Neural progenitor cell (in vitro differentiated cells): ENCODE measurements at places on chromosomes 12 and 14.

DNA sequence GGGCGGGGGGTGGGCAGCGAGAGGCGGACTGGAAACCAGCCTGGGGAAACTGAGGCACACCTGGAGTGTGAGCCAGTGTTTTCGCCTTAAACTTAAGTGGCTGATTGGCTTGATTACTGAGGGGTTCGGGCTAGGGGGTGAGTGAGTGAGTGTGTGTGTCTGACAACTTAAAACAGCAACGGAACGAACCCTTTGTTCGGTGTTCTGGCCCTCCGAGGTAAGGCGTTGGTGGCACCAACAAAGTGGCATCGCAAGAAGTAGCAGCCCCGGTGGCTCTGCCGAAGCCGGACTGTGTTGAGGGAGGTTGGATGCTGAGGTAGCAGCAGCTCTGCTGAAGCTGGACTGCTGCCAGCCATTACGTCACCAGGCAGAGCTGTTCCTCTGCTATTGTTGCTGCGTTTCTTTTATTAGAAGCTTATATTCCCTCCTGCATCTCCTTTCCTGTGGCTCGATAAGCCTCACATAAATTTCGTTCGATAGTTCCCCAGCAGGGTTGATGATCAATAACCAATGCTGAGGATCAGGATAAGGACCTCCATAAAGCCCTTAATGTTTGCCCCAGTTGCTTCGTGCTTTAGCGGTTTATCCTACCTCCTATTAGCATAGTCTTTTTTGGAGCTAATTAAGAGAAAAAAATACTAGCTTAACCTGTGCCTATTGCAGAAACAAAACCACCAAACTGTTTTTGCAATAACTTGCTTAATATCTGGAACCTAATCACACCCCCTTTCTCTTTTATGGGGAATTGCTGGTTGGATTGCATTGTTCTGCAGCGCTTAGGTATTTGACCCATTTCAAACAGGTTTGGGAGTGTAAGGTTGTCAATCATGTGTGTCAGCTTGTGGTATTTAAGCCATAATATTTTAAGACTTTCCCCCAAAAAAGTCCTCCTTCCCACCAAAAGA, 1.3 kb downstream of the GPR137C start:
- no peaks in the 10 kb centered on the region for H3K27me3 ChIP-seq
- peak overlapping the region; percentile 92 for H3K4me3 ChIP-seq
- peak; percentile 83 for DNase-seq
- H3K27ac ChIP-seq = no peak overlapping the region
- H3K36me3 ChIP-seq = no peaks in the 10 kb centered on the region
- peaks cover 27% of the 10 kb centered on the region for H3K4me1 ChIP-seq

DNA sequence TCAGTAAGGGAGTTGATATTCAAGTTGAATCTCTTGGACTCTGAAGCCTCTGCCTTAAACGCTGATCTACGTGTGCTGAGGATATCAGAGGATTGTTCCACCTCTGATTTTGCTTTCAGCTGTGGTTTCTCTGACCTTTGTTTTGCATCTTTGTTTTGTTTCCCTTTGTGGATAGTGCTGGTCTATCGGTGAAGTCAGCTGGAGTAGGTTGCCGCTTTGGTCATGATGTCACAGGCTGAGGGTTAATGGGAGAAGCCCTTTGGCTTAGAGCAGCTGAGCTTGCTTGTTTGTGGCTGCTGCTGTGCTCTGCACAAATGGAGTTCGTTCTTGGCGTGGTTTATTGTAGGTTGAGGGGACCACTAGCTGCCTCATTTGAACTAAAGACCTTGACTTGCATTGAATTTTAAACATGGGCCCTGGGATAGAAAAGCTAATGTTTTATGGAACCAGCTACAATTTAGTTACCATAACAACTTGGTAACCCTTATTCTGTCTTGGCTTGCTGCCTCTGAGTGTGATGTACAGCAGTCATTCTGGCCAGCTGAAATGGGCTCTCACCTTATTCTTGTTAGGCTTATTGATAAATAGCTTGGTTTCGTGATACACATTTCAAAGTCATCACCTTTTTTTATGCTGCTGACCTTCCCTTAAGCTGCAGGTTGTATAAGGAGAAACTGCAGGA, 284.5 kb upstream of the E2F7 start:
- no peak overlapping the region for H3K27ac ChIP-seq
- H3K4me1 ChIP-seq = peaks cover 4% of the 10 kb centered on the region
- DNase-seq = no peak
- no peaks in the 10 kb centered on the region for H3K36me3 ChIP-seq

GRCh38 chr14:61503167-61503801, 181.9 kb downstream of the PRKCH start:
- no peak overlapping the region for H3K27ac ChIP-seq
- peaks cover 9% of the 10 kb centered on the region for H3K4me1 ChIP-seq
- no peak overlapping the region for H3K4me3 ChIP-seq
- H3K27me3 ChIP-seq = no peaks in the 10 kb centered on the region
- H3K36me3 ChIP-seq = no peaks in the 10 kb centered on the region

GRCh38 chr12:117563706-117564105, 202.3 kb upstream of the NOS1 start:
- peaks cover 31% of the 10 kb centered on the region for H3K4me1 ChIP-seq
- no peaks in the 10 kb centered on the region for H3K36me3 ChIP-seq
- no peak overlapping the region for H3K27ac ChIP-seq
- no peaks in the 10 kb centered on the region for H3K27me3 ChIP-seq
- no peak for DNase-seq
- H3K4me3 ChIP-seq = no peak overlapping the region

GRCh38 chr12:75892731-75893408, 138.7 kb downstream of the PHLDA1 start:
- peaks cover 7% of the 10 kb centered on the region for H3K4me1 ChIP-seq
- H3K27me3 ChIP-seq = no peaks in the 10 kb centered on the region
- no peak overlapping the region for H3K27ac ChIP-seq
- no peak overlapping the region for H3K4me3 ChIP-seq
- DNase-seq = no peak

- H3K4me3 ChIP-seq = peak overlapping the region; percentile 91
- H3K4me1 ChIP-seq = peaks cover 24% of the 10 kb centered on the region
- no peaks in the 10 kb centered on the region for H3K36me3 ChIP-seq
Measured at GRCh38 chr12:32895688-32896431, 717 bp downstream of the PKP2 start.

DNA sequence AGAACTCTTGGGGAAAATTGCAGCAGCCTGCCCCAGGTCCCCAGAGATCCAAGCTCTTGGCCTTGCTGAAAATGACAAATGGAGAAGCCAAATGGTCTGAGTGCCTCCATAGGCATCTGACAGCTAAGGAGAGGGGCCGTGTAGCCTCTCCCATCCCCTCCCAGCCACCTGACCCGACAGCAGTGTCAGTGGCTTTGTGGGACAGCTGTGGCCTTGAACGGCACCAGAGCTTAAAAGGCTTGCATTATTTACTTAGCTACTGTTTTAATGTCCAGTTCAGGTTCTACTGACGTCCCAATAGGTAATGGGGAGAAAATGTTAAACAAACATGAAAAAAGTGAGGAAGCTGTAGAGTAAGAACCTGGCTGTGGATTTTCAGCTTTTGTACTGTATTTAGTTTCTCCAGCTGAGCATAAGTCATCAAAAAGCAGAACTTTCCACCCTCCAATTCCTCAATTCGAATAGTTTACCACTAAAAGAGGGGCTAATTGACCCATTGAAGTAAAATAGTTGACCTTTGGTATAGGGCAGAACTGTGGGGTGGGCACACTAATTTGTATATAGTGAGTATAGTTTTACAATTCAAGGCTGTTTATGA, 50.0 kb downstream of the FOS start:
- H3K36me3 ChIP-seq = no peaks in the 10 kb centered on the region
- H3K4me3 ChIP-seq = no peak overlapping the region
- no peaks in the 10 kb centered on the region for H3K4me1 ChIP-seq
- H3K27me3 ChIP-seq = no peaks in the 10 kb centered on the region
- no peak overlapping the region for H3K27ac ChIP-seq

DNA sequence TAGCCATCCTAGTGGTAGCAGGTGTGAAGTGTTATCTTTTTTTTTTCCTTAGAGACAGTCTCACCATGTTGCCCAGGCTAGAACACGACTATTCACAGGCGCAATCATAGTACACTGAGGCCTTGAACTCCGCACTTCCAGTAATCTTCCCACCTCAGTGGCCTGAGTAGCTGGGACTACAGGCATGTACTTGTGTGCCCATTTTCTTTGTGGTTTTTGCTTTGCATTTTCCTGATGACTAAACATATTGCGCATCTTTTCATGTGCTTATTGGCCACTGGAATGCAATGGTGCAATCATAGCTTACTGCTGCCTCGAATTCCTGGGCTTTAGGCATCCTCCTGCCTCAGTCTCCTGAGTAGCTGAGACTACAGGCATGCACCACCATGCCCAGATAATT, 33.3 kb upstream of the GCH1 start:
- no peak overlapping the region for H3K4me3 ChIP-seq
- no peak overlapping the region for H3K27ac ChIP-seq

GRCh38 chr14:34147461-34147860, 196.6 kb upstream of the EGLN3 start:
- H3K27ac ChIP-seq = no peak overlapping the region
- H3K36me3 ChIP-seq = no peaks in the 10 kb centered on the region
- H3K4me3 ChIP-seq = no peak overlapping the region
- DNase-seq = no peak

DNA sequence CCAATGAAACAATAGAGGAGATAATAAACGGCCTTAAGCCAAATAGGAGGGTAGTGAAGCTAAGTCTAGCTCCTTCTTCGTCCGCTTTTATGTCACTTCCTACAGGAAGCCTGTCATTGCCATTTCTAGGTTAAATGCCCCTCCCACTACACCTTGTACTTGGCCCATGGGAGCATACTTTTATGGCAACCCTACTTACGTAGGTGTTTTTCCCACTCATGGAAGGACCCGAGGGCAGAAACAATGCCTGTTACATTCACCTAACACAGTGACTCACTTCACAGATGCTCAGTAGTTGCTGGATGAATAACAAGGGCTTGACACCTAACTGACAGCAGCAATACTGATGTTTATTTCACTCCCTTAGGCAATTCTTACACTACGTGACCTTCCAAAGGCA, 44.5 kb downstream of the ALKBH1 start:
- no peaks in the 10 kb centered on the region for H3K36me3 ChIP-seq
- H3K4me3 ChIP-seq = no peak overlapping the region
- no peak for DNase-seq
- no peak overlapping the region for H3K27ac ChIP-seq

- H3K36me3 ChIP-seq = peaks cover 21% of the 10 kb centered on the region
- H3K4me3 ChIP-seq = no peak overlapping the region
- H3K4me1 ChIP-seq = no peaks in the 10 kb centered on the region
- DNase-seq = peak; percentile 30
- H3K27ac ChIP-seq = no peak overlapping the region
Measured at GRCh38 chr14:81211844-81212243, 8.9 kb downstream of the GTF2A1 start.

DNA sequence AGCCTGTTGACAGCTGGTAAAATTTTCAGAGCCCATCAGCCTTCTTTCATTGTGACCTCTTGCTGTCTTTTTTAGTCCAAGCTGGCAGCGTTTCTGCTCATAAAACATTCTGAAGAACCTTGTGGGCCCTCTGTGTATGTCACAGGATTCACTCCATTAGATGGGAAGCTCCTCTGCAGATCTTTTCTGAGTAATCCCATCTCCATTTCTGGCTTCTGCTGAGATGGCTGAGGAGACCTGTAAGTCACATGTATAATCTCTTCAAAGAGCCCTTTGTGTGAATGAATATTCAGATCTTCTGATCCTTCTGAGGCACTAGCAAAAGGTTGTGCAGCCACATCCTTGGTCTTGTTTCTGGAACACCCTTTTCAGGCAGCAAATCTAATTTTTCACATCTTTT, 2.8 kb downstream of the RXYLT1 start:
- peaks cover 3% of the 10 kb centered on the region for H3K36me3 ChIP-seq
- DNase-seq = no peak
- no peaks in the 10 kb centered on the region for H3K27me3 ChIP-seq
- no peak overlapping the region for H3K27ac ChIP-seq

- H3K36me3 ChIP-seq = no peaks in the 10 kb centered on the region
- no peaks in the 10 kb centered on the region for H3K27me3 ChIP-seq
Measured at GRCh38 chr12:63968673-63969072, 124.2 kb downstream of the SRGAP1 start.

DNA sequence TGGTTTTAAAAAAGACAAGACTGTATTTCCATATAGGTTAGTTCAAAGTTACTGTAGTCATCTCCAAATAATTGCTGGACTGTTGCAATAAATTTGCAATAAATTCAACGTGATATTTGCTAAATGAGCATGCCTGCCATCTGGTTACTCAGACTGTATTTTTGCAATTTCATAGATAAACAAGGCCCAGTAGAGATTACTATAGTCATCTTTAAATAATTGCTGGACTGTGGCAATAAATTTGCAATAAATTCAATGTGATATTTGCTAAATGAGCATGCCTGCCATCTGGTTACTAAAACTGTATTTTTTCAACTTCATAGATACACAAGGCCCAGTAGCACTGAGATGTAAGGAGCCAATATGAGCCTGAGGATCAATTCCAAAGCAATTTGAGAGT, 5.6 kb downstream of the NTN4 start:
- no peak for DNase-seq
- no peaks in the 10 kb centered on the region for H3K36me3 ChIP-seq
- no peak overlapping the region for H3K4me3 ChIP-seq

- H3K4me3 ChIP-seq = no peak overlapping the region
- no peak for DNase-seq
- H3K27ac ChIP-seq = no peak overlapping the region
- H3K27me3 ChIP-seq = no peaks in the 10 kb centered on the region
- H3K4me1 ChIP-seq = peaks cover 2% of the 10 kb centered on the region
Measured at GRCh38 chr14:59313658-59314608, 125.5 kb downstream of the DAAM1 start.

GRCh38 chr12:127121494-127122084, 1145.4 kb upstream of the TMEM132C start:
- H3K36me3 ChIP-seq = no peaks in the 10 kb centered on the region
- H3K4me3 ChIP-seq = no peak overlapping the region
- no peak overlapping the region for H3K27ac ChIP-seq
- H3K4me1 ChIP-seq = peaks cover 5% of the 10 kb centered on the region
- no peaks in the 10 kb centered on the region for H3K27me3 ChIP-seq

- no peak for DNase-seq
- H3K27ac ChIP-seq = no peak overlapping the region
- peaks cover 7% of the 10 kb centered on the region for H3K4me1 ChIP-seq
Measured at GRCh38 chr14:95313707-95314106, 6.0 kb downstream of the CLMN start.

- no peak overlapping the region for H3K27ac ChIP-seq
- H3K4me3 ChIP-seq = peak overlapping the region; percentile 80
- H3K27me3 ChIP-seq = peaks cover 3% of the 10 kb centered on the region
- DNase-seq = no peak
- H3K36me3 ChIP-seq = no peaks in the 10 kb centered on the region
Measured at GRCh38 chr12:48349471-48349870, 1.2 kb downstream of the ZNF641 start.

DNA sequence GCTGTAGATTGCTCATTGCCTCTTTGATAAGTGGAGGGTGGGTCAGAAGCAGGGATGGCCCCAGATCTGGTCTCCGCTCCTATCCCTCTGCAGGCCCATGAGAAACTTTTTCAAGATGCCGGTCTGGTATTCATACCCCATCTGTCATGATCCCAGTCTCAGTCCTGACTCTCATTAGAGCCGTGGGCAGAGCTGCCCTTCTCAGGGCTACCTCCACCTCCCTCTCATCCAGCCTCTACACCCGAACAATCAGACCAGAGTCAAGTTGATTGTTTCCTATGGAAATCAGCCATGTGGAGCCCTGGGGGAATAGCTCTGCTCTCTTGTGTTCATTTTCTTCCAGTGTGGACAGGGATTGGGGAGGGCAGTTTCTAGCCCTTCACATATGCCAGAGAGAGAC, 45.8 kb downstream of the NEUROD4 start:
- H3K4me1 ChIP-seq = peaks cover 46% of the 10 kb centered on the region
- no peaks in the 10 kb centered on the region for H3K36me3 ChIP-seq
- no peak overlapping the region for H3K27ac ChIP-seq
- no peak for DNase-seq
